Stomach (tissue), 19 donors: ENCODE measurements at places on chromosomes 7 and 10. TPM values are rescaled to one million over a fixed set of nuclear protein-coding genes. Genes with fewer than 3 reads are reported as not detected.

The PRSS1 gene
- total RNA-seq = 10.0 TPM

The CTBP2 gene
- 58.6 TPM for total RNA-seq

The CTTNBP2 gene
- total RNA-seq = 56.4 TPM

The AKR1C4 gene
- not detected for total RNA-seq

The CTNNA3 gene
- total RNA-seq = 9.8 TPM

The HSPB1 gene
- total RNA-seq = 373 TPM

The GPR15LG gene
- not detected for total RNA-seq

The CCDC146 gene
- total RNA-seq = 23.2 TPM

The OR2A2 gene
- total RNA-seq = not detected

The IMMP2L gene
- total RNA-seq = 35.6 TPM

DNA sequence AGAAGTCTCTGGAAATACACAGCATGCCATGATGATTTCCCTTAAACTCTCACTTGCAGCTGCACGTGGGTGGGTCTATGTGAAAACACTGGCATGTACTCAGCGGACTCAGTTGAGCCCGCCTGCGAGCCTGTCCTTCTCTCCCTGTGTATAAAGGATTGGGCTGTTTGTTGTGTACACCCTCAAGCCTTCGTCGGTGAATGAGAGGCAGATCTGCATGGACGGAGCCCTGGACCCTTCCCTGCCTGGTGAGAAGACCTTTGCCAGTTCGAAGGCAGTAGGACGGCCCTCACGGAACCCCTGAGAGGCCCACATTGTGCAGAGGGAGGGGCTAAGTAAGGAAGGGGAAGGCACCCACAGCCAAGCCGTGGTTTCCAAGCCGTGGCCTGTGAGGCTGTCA lies 121.2 kb downstream of the WDFY4 start:
- DNase-seq = no peak
- H3K4me1 ChIP-seq = no peaks in the 10 kb centered on the region
- H3K4me3 ChIP-seq = no peak overlapping the region

DNA sequence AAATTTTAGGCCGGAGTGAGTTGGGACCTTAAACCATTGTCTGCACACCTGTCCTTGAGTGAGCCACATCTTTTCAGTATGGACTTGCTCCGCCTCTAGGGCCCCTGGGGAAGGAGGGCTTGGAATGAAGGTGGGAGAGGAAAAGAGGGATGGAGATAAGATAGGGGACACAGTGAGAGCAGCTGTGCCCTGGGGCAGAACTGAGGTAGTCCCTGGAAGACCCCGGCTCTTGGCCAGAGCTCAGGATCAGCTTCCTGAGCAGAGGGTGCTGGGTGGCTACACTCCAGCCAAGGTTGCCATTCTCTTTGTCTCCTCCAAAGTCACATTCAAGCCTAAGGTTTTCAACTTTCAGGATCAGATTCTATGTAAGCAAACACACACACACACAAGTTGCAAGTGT lies 82.0 kb downstream of the MKI67 start:
- DNase-seq = no peak
- H3K4me3 ChIP-seq = no peak overlapping the region
- H3K36me3 ChIP-seq = peaks cover 2% of the 10 kb centered on the region

- H3K27ac ChIP-seq = no peak overlapping the region
- no peaks in the 10 kb centered on the region for H3K4me1 ChIP-seq
- DNase-seq = no peak
Observed at GRCh38 chr7:47846138-47846836, 102.0 kb downstream of the PKD1L1 start.

- no peak for DNase-seq
- no peaks in the 10 kb centered on the region for H3K36me3 ChIP-seq
- H3K4me3 ChIP-seq = no peak overlapping the region
- H3K27me3 ChIP-seq = no peaks in the 10 kb centered on the region
- peaks cover 9% of the 10 kb centered on the region for H3K4me1 ChIP-seq
Observed at GRCh38 chr10:113552014-113552413, 839 bp upstream of the HABP2 start.

GRCh38 chr7:70354409-70355169 lies 756.3 kb downstream of the AUTS2 start:
- no peak overlapping the region for H3K27ac ChIP-seq
- no peaks in the 10 kb centered on the region for H3K36me3 ChIP-seq
- no peaks in the 10 kb centered on the region for H3K4me1 ChIP-seq

GRCh38 chr10:3692387-3692999 lies 92.5 kb downstream of the KLF6 start:
- H3K36me3 ChIP-seq = no peaks in the 10 kb centered on the region
- H3K27ac ChIP-seq = no peak overlapping the region
- no peaks in the 10 kb centered on the region for H3K4me1 ChIP-seq
- H3K4me3 ChIP-seq = no peak overlapping the region

DNA sequence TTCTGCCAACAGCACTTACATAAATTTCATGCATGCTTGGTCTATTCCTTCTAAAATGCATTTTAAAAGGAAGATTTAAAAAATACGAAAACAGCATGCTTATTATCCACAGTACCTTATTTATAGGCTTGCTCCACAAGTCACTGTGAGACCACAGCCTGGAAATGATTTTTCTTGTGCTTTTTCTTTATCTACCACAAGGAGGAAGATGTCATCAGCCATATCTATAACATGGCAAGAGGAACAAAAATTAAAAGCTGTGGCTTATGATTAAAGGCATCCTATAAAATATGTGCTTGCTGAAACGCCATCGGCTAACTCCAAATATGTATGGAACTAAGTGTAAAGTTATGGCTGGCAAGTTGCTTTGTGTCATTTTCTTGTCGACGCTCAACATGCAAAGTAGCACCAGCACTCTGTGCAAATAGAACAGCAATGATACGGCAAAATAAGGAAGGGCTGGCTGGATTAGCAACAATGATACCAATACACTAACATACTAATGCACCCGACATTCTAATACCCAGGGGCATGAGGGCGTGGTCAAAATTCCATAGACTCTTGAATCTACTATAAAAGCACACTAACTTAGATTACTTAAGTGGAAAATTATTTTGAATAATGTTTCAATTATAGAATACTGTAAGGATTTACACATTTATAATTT lies 41.2 kb upstream of the AKR1E2 start:
- H3K4me1 ChIP-seq = no peaks in the 10 kb centered on the region
- no peak overlapping the region for H3K4me3 ChIP-seq
- H3K27me3 ChIP-seq = no peaks in the 10 kb centered on the region
- no peak overlapping the region for H3K27ac ChIP-seq
- no peak for DNase-seq

DNA sequence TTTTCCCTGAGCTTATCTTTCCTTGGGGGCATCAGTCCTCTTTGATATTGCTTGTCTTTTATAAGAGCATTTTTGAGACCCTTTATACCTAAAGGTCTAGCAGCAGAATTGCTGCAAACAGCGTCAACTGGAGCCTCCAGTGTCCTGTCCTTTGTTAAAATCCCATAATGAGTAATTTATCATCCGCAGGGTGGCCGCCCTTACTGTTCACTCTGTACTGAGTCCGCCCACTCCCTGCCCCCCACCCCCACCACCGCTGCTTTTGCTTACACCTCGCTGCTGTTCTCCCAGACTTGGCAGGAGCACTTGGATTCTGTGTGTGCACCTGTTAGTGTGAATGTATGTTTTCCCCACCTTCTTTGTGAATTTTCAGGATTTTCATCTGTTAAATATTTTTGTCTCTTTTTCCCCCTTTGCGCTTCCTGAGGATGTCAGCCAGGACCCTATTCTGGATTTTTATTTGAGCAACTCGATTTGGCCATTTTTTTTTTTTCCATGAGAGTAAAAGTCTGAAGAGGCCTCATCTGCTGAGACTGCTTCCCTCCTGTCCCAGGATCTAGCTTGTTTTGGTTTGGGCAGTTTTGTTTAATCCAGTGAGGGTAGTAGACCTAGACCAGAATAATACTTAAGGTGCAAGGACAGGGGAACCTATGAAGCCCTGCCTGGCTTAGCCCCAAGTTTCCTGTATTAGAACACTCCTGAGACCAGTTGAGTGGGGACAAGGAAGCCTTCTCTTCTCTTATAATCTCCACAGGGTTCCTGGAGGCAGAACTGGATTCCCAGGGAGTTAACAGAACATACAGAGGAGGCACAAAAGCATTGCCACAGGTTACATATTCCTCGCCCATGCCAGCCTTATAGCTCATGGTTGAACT lies 8.2 kb downstream of the AGFG2 start:
- peak overlapping the region; percentile 88 for H3K27ac ChIP-seq
- no peaks in the 10 kb centered on the region for H3K27me3 ChIP-seq
- no peak overlapping the region for H3K4me3 ChIP-seq
- H3K36me3 ChIP-seq = peaks cover 12% of the 10 kb centered on the region

- DNase-seq = no peak
- H3K4me3 ChIP-seq = no peak overlapping the region
- no peaks in the 10 kb centered on the region for H3K36me3 ChIP-seq
- no peaks in the 10 kb centered on the region for H3K27me3 ChIP-seq
Observed at GRCh38 chr7:43463401-43463980, 119.4 kb upstream of the STK17A start.

- no peaks in the 10 kb centered on the region for H3K36me3 ChIP-seq
- no peak overlapping the region for H3K4me3 ChIP-seq
- H3K27me3 ChIP-seq = no peaks in the 10 kb centered on the region
- no peak for DNase-seq
- H3K4me1 ChIP-seq = no peaks in the 10 kb centered on the region
Observed at GRCh38 chr7:132001146-132001545, 444.7 kb upstream of the PODXL start.

- H3K27me3 ChIP-seq = no peaks in the 10 kb centered on the region
- no peaks in the 10 kb centered on the region for H3K36me3 ChIP-seq
- peaks cover 46% of the 10 kb centered on the region for H3K4me1 ChIP-seq
- H3K27ac ChIP-seq = peak overlapping the region; percentile 82
Observed at GRCh38 chr10:92122941-92123450, 167.9 kb downstream of the CPEB3 start.

DNA sequence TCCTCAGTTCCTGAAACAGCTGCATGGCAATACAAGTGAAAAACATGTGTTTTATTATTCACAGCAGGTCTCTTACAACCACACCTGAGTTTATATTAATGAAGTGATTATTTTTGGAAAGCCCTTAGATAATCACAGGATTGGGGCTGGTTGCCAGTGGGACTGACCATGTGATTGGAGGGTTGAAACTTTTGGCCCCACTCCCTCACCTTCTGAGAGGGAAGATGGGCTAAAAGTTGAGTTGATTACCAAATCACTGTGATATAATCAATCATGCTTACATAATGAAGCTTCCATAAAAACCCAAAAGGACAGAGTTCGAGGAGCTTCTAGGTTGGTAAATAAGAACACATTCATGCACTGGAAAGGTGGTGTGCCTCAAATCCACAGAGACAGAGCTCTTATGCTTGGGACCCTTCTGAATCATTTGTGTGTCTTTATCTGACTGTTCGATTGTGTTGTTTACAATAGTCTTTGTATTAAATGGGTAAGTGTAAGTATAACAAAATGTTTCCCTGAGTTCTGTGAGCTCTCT lies 393.9 kb downstream of the RPS24 start:
- peaks cover under 1% of the 10 kb centered on the region for H3K4me1 ChIP-seq
- no peaks in the 10 kb centered on the region for H3K27me3 ChIP-seq
- no peak overlapping the region for H3K27ac ChIP-seq
- no peak overlapping the region for H3K4me3 ChIP-seq
- H3K36me3 ChIP-seq = no peaks in the 10 kb centered on the region
- DNase-seq = no peak

DNA sequence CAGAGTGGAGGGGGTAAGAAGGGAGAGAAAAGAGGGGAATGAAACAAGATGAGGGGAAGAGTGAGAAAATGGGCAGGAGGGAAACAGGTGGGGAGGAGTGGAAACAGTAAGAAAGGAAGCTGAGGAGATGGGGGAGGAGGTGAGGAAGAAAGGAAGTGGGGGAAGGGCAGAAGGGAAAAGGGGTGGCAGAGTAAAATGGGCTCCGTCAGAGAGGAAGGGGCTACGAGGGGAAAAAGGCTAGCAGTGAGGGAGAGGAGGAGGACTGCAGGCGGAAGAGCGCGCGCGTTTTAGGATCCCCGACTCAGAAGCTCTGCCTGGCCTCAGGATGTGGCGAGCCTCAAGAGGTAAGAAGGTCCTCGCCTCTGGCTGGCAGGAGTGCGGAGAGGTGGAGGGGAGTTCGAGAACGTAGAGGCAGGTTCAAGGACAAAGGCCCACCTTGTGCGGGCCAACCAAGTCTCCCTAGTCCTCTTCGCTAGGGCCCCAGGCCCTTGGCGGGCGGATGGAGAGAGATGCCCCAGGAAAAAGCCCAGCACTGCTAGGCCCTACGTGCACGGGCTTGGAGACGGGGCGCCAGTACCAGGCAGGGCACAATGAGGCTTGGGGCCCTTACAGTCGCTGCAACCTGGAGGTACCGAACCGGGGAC lies 5.8 kb upstream of the NKX2-3 start:
- no peak for DNase-seq
- H3K4me3 ChIP-seq = peak overlapping the region; percentile 4
- H3K27me3 ChIP-seq = peaks cover 100% of the 10 kb centered on the region
- H3K4me1 ChIP-seq = peaks cover 13% of the 10 kb centered on the region

- H3K4me3 ChIP-seq = no peak overlapping the region
- no peak for DNase-seq
- no peak overlapping the region for H3K27ac ChIP-seq
- H3K27me3 ChIP-seq = no peaks in the 10 kb centered on the region
- peaks cover 10% of the 10 kb centered on the region for H3K4me1 ChIP-seq
Observed at GRCh38 chr10:130175074-130175473, 38.9 kb downstream of the GLRX3 start.

DNA sequence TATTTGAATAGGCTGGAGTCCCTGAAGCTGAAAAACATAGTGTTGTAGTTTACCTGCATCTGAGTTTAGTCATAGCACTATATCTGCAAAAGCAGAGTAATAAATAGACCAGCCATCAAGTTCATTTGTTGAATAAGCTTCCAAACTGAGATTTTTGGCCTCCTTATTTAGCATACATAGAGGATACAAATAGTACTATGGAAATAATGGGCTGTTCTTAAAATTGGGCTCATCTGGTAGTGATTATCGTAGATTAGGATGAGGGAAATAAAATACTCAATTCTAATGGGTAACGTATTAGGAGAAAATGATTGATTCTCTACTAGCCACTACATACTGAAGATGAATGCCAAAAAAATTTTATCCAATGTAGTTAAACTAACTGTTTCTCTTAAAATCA lies 41.4 kb upstream of the TMEM196 start:
- no peak overlapping the region for H3K27ac ChIP-seq
- DNase-seq = peak; percentile 12
- no peaks in the 10 kb centered on the region for H3K27me3 ChIP-seq

DNA sequence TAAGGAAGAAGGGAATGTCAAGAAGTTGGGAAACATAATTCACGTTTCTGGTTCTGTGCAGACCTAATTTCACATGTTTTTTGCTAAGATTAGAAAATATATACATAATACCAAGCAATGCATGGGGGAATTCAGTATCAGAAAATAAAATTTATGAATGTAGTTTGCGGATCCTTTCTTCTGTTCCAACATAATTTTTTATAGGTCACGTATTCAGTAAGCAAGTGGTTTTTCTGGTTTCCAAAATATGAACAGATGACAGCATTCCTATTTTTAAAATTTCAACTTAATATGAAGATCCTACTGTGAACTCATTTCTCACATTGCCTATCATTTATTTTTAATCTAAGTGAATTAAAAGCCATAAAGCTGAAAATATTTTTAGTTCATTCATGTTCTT lies 560.0 kb upstream of the NRG3 start:
- H3K4me3 ChIP-seq = no peak overlapping the region
- H3K27me3 ChIP-seq = no peaks in the 10 kb centered on the region
- H3K4me1 ChIP-seq = no peaks in the 10 kb centered on the region
- no peak for DNase-seq
- H3K27ac ChIP-seq = no peak overlapping the region
- H3K36me3 ChIP-seq = no peaks in the 10 kb centered on the region

GRCh38 chr7:154987571-154987970 lies 15.4 kb downstream of the PAXIP1 start:
- H3K36me3 ChIP-seq = peaks cover 33% of the 10 kb centered on the region
- no peak for DNase-seq
- no peak overlapping the region for H3K4me3 ChIP-seq
- H3K4me1 ChIP-seq = peaks cover 9% of the 10 kb centered on the region
- H3K27ac ChIP-seq = no peak overlapping the region
- no peaks in the 10 kb centered on the region for H3K27me3 ChIP-seq
